ENCODE measurements at places on chromosomes 4 and X. TPM values are rescaled to one million over a fixed set of nuclear protein-coding genes. Genes with fewer than 3 reads are reported as not detected.

The ZAR1 gene
- not detected for polyA plus RNA-seq

The ENAM gene
- 0.16 TPM for polyA plus RNA-seq

The TAF7L gene
- 0.13 TPM for polyA plus RNA-seq

The EVC2 gene
- 7.2 TPM for polyA plus RNA-seq

The EGFL6 gene
- polyA plus RNA-seq, result 8.7 TPM

The PDCL2 gene
- not detected for polyA plus RNA-seq

The UXT gene
- polyA plus RNA-seq, result 133 TPM

The ITM2A gene
- 104 TPM for polyA plus RNA-seq

The PFKFB1 gene
- polyA plus RNA-seq, result 0.23 TPM

The ARHGEF6 gene
- polyA plus RNA-seq, result 11.2 TPM

The DUSP21 gene
- not detected for polyA plus RNA-seq

The MTNR1A gene
- not detected for polyA plus RNA-seq

The PCSK1N gene
- 6.9 TPM for polyA plus RNA-seq

The NPY2R gene
- 0.24 TPM for polyA plus RNA-seq

The POF1B gene
- polyA plus RNA-seq, result 2.2 TPM

DNA sequence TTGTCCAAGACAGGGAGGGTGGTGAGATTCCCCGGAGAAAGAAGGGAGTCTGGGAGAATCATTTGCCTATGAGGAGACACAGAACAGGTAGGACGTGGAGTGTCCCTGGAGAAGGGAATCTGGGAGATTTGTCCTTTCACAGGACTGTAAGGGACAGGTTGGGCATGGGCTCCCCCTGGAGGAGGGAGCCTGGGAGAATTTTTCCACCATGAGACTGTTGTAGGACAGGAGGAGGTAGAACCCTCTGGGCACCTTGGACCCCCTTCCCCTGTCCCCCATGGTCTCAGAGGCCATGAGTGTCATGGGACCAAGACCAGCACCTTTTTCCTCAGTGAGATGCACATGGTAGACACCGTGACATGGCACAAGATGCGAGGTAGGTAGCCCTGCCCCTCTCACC is 2.8 kb downstream of the PORCN start:
- DNase-seq, result no peak

DNA sequence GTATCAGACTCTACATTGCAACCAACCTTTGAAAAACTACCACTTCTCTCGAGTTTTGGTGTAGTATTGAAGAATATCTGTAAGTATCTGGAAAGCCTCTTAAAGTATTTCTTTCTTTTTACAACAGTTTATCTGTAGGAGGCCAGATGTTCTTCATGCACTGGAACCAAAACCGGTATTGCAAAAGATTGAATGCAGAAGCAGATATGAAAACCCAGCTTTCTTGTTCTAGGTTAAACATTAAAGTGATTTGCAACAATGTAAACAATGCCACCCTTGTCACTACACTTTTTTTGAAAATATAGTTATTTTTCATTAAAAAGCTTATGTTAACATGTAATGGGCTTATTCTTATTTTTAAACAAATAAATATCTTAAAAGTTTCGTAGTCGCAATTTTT is 27.2 kb downstream of the PLS3 start:
- DNase-seq, result no peak

DNA sequence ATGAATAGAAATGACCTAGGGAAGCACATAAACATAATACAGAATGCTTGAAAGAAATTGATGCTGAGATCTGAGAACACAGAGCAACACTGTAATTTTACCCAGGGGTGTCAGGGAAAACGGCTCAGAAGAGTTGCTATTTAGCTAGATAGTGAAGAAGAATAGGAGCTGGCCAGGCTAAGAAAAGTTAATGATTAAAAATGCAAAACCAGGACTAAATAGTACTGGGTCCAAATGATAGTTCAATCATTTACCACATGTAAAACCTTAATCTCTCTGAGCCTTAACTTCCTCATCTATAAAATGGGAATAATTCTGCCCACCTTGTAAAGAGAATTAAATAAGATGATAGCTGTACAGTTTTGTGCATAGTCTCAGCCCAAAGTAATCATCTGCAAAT is 97.1 kb downstream of the PARM1 start:
- no peak for DNase-seq

DNA sequence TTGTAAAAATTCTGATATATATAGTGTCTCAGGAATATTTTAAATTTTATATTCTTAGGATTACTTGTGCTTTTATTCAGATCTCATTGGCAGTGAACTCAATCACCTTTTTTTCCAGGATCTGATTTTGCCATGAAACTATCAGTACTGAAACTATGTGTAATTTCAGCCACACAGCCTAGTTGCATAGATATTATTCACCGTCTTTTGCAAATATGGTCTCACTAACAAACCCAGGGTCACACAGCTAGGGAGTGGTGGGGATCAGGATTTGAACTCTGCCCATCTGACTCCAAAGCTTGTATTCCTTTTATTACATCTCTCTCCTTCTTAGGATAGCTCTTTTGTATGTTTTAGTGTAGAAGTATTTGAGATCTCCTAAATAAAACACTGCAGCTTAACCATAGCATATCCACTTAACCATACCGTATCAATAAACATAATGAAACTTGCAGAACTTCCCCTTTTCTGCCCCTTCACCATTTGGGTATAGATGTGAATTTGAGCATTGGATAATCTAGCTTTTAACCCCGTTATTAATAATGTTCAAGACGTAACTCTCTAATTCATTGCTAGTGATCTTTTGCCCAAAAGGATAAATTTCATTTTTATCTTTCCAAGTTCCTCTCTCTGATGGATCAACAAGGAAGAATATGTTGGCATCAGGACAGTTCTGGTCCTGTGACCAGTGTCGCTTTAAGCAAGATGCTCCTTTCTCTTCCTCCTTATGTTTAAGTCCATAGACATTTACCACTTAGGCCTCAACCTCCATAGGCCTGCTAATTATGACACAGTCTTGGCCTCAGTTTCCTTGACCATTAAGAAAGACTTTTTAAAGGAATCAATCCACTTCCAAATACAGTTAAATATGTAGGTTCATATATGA is 74.6 kb downstream of the RAPGEF2 start:
- DNase-seq, result no peak

DNA sequence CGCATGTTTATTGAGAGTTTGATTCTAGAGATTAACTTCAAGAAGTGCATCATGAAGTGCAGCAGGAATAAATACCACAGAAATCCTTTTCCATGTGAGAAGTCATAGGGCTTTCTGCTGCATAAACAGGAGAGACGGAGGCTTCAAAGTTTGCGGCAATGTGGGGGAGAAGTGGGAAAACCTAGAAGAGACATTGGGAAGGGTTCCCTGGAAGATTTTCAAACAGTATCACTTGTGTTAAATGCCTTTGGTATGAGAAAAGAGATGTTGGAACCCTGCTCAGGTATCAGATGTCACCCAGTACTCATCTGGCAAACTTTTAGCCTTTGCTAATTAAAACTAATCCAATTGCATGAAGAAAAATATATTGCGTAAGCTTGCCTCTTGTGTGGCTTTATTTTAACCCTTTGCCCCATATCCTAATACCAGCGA is 15.4 kb downstream of the NHS start:
- no peak for DNase-seq

DNA sequence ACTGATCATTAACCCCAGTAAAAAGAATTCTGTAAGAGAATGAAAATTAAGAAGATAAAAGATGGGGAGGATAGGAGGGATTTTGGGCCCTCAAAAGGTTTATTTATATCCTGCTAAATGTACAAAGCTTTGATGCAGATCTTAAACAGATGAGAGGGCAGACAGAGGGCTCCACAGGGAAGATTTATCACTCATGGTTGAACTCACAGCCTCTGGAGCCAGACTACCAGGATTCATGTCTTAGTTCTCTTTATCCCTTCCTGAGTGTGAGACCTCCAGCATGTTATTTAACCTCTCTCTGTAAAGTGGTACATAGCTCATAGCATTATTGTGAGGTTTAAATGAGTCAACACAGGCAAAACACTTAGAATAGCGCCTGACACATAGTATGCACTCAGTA is 74.4 kb downstream of the SOWAHB start:
- DNase-seq, result no peak

- no peak for DNase-seq
Observed at GRCh38 chr4:86181585-86181984, 178.3 kb downstream of the MAPK10 start.

DNA sequence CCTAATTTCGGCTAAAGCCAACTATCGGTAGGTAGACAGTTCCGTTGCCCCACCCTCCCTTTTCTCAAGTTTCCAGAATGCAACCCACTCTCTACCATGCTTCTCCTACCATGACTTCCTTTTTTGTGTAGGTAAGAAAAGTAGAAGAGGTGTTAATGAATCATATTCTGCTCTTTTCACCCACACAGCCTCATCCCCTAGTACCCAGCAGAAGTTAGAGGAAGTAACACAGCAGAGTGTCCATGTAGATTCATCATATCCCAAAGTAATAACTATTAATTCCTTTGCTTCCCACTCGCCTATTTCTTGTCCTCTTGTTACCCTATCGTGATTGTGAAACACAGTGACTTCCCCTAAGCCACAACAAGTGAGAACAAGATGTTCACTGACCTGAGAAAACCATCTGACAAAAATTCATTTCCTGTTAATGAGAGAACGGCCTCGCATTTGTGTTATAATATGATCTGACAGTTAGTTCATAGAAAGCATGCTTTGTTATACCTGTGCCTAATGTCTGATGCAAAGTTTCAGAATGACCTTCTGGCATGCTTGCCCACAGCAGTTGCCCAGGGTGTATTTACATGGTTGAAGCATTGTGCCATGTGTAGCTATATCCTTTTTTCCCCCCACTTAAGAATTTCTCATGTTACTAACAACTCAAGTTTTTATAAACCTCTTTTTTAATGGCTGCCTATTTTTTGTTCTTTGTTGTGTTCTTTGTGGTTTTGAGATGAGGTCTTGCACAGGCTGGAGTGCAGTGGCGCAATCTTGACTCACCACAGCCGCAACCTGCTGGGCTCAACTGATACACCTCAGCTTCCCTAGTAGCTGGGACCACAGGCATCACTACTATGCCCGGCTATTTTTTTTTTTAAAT is 185.6 kb downstream of the RAP1GDS1 start:
- DNase-seq, result no peak

- DNase-seq, result no peak
Observed at GRCh38 chrX:13923845-13924244, 105.8 kb downstream of the GEMIN8 start.

DNA sequence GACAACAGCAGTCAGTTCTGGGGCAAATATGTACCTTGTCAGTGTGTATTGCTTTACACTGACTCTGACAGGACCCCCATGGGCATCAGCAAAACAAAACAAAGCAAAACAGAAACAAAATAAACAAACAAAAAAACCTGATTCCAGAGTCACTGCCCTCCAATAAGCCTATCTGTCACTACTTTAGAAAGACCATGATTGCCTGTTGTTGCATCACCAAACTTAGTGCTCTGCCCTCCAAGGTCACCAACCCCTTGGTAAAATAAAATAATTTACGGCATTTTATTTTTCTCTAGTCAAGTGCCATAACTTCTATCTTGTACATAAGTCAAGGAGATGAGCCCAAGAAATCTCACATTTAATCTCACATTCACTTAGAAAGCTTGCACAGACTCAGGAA is 120.9 kb upstream of the ADAMTS3 start:
- no peak for DNase-seq

DNA sequence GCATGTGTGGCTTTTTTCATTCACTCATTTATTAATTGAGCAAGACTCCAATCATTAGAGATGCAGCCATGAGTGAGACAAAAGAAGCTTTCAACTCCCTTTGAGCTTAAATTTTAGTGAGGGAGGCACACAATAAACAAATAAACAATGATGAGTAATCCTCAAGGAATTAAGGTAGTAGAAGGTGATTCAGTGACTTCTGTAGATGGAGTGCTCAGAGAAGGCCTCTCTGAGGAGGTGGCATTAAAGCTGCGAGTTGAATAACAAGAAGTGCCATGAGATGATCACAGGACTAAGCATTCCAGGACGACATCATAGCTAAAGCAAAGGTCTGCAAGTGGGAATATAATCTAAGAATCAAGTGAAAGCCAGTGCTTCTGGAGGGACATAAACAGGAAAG is 77.6 kb downstream of the NWD2 start:
- DNase-seq, result no peak

GRCh38 chr4:127888559-127888958 is 7.9 kb downstream of the PLK4 start:
- DNase-seq, result no peak

GRCh38 chrX:13614154-13614553 is 38.8 kb upstream of the TCEANC start:
- DNase-seq, result no peak

- no peak for DNase-seq
Observed at GRCh38 chrX:110145854-110146253, 142.9 kb downstream of the TMEM164 start.

DNA sequence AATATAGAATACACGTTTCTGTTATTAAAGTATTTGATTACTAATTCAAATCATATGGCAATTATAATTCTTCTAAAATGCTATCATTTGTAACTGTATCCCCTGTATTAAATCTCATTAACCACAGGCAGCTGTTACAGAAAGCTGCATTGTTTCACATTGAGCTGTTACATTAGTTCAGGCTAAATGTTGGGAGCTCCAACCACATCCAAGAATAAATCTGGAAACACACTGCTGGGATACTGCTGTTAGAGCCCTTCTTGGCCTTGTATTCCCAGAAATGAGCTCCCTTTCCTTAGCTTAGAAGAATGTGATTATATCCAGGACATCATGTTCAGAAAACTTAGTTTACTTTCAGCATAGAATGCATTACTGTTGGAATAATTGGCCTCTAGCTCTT is 48.2 kb downstream of the GUCY1B1 start:
- no peak for DNase-seq

DNA sequence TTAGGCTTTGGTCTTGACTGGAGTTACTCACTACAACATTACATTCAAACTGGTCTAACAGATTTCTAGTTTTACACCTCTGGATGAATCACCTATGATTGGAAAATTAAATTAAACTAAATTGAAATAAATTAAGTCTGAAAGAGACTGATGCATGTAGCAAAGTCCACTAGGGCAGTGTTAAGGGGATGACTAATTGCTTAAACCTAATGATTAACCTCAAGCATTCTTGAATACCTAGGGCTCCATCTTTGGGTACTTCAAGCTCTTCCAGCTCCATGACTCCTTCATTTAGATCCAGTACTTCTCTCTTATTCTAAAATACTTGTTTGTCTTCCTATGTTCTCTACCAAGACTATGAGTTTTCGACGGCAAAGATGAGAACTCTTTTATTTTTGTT is 86.8 kb downstream of the SH2D1A start:
- DNase-seq, result no peak

GRCh38 chr4:7736436-7737267 is 203.0 kb downstream of the AFAP1 start:
- no peak for DNase-seq

Data from urinary bladder (tissue), 4 donors.